Activated B cell treated with CpG ODN at 0.5 μM for 24 hours (primary cell): ENCODE measurements at places on chromosomes 2 and 18.

DNA sequence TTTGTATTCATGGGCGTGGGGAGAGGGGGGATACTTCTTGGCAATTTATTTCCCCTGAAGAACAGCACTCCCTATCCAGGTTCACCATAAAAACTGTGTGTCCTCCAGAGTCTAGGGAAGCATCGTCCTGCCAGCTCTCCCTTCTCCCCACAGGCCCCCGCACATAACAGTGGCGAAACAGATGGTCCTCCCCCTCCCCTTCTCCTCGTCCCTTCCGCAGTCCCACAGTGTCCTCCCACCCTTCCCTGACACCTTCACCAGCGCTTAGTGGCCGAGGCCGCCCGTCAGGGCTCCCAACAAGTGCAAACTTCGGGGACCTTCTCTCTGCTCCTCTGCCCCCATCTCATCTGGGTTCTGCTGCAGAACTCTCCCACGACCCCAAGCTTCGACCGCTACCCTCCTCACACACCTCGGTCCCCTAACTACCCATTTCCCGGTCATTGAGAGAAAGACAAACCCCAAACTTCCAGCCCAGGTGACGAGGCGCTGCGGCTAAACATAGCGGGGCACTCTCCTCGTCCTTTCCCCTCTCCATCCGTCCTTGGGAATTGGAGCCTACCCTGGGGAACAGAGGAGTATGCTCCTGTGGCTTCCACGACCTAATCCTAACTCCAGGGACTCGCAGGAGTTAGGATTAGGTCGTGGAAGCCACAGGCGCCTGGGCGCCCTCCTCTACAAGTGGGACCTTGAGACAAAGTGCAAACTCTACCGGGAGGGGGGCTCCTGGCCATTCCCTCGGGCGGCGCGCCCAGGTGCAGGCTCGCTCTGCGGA is 971 bp downstream of the ZNF385B start:
- DNase-seq: no peak

DNA sequence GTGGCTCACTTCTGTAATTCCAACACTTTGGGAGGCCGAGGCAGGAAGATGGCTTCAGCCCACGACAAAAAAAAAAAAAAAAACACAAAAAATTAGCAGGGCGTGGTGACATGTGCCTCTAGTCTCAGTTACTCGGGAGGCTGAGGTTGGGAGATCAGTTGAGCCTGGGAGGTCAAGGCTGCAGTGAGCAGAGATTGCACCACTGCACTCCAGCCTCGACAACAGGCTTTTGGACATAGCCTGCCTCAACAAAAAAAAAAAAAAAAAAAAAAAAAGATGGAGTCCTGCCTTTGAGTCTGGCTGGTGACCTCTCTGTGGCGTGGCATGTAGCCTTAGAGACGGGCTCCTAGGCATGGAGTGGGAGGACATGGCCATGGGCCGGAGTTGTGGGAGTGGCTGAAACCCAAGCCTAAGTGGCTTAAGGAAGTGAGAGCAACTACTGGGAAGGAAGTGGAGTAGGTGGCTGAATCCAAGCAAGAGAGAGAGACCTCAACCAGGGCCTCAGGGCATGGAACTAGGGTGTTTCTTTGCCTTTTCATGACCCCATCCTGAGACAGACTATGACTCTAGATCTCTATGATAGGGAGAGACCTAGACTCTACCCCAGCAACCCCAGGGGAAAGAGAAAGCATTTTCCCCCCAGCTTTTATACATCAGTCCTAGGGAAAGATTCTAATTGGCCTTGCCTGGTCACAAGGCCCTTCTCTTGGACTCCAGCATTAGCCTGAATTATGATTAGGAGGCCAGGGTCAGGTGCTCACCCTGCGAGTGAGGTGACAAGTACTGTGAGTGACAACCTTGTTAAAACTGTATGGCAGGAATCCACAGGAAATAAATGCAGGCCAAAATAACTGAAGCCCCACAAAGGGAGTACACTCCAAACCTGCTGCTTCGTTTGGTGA is 34.2 kb downstream of the NPAS2 start:
- DNase-seq: no peak

- no peak for DNase-seq
These were observed 78.6 kb downstream of the NDUFA10 start for GRCh38 chr2:239946562-239946863.

GRCh38 chr2:214604861-214605260 is 194.0 kb downstream of the VWC2L start:
- no peak for DNase-seq

DNA sequence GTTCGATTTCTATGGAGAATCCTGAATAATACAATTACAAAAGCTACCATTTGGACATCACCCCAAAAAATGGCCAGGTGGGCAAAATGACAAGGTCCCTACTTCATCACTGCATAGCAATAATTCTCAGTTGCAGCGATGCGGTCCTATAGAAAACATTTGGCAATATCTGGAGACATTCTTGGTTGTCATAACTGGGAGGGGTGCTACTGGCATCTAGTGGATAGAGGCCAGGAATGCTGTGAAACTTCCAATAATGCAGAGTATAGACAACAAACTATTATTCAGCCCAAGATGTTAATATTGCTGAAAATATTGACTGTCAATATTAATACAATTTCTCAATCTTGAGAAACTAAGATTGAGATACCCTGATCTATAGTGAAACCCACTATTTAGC is 637.8 kb upstream of the PKDCC start:
- DNase-seq: no peak

GRCh38 chr2:45771261-45771660 is 119.8 kb downstream of the PRKCE start:
- no peak for DNase-seq

DNA sequence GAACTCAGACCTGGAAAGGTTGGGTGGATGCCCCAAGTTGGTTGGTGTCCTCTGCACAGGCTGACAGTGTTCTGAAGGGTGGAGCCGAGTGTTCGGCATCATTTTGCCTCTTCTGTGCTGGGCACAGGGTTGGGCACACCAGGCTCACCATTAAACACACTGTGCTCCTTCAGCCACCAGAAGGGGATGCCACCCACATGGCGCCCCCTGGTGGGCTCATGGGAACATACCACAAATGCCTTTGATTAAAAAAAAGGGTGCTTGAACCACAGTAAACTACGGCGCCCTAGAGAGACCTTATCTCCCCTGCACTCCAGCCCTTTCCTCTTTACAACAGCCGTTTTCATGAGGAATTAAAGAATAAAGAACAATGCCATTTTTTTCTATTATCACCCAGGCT is 89.4 kb downstream of the CELF4 start:
- DNase-seq: no peak

- DNase-seq: no peak
These were observed 83.9 kb upstream of the EML6 start for GRCh38 chr2:54639609-54640008.

- no peak for DNase-seq
These were observed 111.4 kb upstream of the PGAP1 start for GRCh38 chr2:197037863-197038398.

DNA sequence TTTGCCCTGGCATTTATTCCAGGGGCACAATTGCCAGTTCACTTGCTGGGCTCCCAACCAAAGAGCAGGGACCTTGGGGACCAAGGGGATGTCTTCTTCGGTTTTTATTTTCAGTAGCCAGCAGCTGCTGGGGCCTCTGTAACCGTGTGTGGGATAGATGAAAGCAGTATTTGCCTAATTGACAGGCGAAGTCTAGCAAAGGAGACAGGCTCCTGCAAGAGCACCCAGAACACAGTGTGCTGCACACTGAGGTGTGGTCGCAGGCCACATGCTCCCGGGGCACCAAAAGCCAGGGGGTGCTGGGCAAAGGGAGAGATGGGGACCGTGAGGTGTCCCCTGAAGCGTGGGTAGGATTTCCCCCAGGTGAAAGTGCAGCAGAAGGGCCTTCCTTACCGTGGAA is 5.3 kb downstream of the SAG start:
- DNase-seq: no peak

DNA sequence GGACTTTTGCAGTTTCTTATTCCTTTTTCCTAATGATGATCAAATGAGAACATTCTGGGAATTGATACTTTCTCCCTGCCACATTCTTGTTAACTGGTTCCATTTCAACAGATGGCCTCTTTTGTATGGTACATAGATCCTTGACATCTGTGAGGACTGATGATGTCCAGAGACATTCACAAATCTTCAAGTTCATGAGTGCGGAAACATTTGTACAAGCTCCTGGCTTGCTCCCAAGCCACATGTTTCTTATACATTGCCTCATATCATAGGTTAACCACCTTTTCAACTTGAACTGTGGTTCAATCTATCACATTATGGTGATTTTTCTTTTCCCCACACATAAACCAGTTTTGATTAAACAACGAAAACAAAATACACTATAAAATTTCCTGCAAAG is 267.3 kb downstream of the CLIP4 start:
- no peak for DNase-seq

- DNase-seq: no peak
These were observed 50.5 kb downstream of the LAMA1 start for GRCh38 chr18:7066965-7067555.

DNA sequence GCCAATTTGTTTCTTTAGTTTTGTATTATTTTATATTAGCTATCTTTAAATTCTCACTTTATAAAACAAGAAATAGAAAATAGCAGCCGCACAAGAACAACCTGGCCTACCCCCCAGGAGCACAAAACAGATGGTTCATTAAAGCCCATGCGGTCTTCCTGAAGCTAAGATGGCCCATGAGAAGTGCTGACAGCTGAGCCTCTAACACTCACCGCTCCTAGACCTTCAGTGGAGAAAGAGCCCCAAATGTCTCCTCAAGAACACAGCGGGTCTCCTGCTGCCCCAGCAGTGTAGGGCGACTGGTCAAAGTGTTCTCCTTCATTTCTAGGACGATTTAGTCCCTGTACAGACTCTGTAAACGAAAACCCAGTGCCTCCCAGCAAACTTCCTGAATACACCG is 45.1 kb downstream of the LPIN2 start:
- DNase-seq: no peak

GRCh38 chr2:108934583-108935245 is 54.3 kb downstream of the EDAR start:
- no peak for DNase-seq

GRCh38 chr2:46097714-46098480 is 199.3 kb upstream of the EPAS1 start:
- no peak for DNase-seq

DNA sequence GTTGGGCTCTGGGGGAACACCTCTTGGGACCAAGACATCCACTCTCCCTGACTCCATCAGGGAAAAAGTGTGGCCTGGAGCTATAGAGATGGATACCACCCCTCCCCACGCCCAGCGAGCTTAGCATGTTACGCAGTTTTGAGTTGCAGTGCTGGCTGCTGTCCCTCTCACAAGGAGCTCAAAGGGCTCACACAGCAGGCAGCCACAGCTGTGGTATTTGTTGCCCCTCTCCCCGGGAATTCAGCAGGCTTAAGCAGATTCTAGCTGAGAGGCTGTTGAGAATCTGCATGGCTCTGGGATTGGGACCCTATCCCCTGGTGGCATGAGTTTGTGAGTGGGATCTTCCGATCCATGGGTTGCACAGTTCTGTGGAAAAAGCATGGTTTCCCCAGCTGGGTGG is 673.1 kb upstream of the FSHR start:
- no peak for DNase-seq

- DNase-seq: no peak
These were observed 133.7 kb downstream of the COMMD1 start for GRCh38 chr2:62038975-62039771.

GRCh38 chr2:102367331-102367971 is 11.9 kb downstream of the IL18R1 start:
- DNase-seq: no peak

DNA sequence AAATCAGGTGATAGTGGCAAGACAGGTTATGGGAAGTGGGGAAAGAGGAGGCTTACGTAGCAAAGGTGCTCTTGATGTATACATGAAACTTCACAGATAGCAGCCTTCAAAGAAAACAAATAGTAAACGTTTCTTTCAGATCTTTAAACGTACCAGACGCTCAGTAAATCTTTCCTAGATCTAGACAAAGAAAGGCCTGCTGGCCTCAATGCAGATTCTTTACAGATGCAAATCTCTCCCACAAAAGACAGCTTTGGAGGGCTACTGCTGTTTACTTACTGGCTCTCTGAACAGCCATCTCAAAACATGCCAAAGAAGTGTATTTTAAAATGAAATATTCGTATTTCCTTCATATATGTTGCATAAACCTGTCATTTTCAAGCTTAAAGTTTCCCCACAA is 1279.9 kb upstream of the NRXN1 start:
- no peak for DNase-seq

DNA sequence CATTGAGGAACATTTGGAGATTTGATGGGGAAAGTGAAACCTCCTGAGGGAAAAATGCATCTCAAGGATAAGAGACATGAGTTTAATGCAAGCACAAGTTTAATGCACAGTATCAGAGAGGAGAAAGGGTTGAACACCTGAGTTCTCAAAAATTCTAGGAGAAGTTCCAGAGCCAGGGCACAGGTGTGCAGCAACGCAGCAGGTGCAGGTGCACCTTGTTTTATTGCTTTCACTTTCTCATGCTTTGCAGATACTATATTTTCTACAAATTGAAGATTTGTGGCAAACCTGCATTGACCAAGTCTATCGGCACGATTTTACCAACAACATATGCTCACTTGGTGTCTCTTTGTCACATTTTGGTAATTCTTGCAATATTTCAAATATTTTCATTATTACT is 267.6 kb upstream of the HNRNPA3 start:
- no peak for DNase-seq

DNA sequence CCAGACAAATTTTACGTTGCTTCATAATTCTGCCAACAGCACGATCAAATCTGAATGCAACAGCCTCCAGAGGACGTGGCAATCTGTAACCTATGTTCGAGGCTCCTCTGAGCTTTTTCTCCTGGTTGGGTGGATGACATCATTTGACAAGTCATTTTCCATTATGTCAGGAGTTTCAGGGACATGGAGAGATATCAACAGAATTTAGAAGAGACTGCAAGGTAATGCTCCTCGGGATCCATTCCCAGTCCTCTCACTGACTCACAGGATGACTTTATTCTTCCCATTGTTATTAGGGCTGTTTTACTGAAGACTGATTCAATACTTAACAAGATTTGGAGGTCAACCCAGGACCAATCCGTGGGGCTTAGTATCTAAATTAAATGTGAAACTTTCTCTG is 72.5 kb upstream of the RNF152 start:
- DNase-seq: no peak

DNA sequence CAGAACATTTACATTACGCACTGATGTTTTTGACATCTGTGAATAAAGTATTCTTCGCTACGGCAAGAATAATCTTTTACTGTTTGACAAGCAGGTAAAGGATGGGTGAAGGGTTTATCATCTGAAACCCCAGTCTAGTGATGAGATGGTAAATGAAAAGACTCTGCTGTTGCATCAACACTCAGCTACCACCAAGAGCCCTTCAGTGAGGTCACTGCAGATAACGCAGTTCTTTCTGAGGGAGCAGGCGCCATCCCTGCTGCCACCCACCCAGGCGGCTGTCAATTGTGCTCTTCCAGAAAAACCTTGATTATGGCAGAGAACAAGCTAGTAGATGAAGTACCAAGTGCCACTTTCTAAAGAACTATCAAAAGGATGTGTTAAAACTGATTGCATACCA is 58.7 kb downstream of the ABCG8 start:
- no peak for DNase-seq
